ENCODE measurements at places on chromosomes 3 and 15.

DNA sequence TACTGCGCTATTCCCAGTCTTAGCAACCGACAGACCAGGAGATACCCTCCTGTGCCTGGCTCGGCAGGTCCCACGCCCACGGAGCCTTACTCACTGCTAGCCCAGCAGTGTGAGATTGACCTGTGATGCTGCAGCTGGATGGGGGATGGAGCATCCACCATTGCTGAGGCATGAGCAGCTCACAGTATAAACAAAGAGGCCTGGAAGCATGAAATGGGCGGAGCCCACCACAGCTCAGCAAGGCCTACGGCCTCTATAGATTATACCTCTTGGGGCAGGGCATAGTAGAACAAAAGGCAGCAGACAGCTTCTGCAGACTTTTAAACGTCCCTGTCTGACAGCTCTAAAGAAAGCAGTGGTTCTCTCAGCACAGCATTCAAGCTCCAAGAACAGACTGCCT, 160.3 kb downstream of the ANXA2 start:
- no peak for DNase-seq

DNA sequence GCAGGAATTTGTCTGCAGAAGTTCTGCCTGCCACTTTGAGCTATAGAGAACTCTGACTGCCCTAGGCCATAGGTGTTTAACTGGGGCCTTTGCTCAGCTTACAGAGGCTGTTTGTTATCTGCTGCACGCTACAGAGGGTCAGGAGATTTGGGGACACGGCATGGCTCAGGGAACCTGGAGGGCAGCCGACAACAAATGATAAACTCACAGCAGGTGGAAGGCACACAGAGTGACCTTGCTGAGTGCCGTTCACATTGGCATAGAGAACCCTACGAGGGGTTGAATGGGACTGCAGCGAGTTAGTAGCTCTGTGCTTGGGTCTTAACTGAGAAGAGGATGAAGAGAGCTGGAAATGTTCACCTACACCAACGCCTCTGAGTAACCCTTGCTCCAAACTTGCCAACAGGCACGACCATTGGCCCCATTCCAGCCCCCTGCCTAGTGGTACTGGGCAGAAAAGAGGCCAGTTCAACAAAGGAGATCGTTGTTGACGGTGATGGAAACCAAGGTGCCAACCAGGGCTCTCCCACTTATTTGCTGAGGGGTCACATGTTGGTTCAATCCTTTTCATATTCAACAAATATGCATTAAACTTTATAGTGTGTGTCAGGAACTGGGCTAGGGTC, 301.1 kb downstream of the NTRK3 start:
- no peak for DNase-seq

GRCh38 chr3:143291836-143292447, 172.4 kb downstream of the CHST2 start:
- no peak for DNase-seq

- no peak for DNase-seq
Observed at GRCh38 chr3:161884830-161885229, 388.2 kb downstream of the OTOL1 start.

DNA sequence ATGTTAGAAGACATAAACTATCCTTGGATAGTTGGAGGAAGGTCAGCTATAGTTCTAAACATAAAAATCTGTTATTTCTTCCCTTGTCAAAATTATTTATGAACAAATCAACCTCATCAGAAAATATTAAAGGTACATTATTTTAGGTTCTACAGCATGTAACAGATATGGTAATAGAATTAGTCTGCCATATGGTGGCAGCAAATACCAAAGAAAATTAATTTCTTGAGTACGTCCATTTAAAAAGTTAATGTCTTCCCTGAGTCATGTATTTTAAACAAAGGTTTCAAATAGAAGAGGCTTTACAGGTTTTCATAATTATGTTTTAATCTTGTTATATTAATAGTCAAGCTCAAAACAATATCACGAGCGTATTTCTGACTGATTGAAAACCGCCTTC, 17.9 kb upstream of the ANKRD28 start:
- no peak for DNase-seq

GRCh38 chr3:18633002-18633401, 207.9 kb upstream of the SATB1 start:
- DNase-seq, result no peak

GRCh38 chr3:45868213-45868612, 18.1 kb upstream of the CCR9 start:
- DNase-seq, result no peak

DNA sequence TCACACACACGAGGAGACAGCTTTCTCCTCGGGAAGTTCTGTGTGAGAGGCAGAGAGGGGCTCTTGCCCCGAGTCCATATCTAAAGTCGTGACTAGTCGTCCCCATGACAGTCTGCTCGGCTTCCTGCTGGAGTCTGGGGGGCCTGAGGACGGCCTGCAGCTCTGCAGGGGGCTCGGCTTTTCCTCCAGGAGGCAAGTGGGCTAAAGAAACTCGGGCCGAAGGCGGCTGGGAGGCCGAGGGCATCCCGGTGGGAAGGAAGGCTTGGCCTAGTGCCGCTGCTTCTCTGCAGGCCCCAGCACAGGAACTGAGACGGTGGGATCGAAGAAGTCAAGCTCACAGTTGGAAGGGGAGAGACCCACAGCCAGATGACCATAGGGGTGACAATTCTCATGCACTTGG, 25.4 kb upstream of the PIGZ start:
- no peak for DNase-seq

- DNase-seq, result no peak
Observed at GRCh38 chr3:185051801-185052200, 101.1 kb downstream of the C3orf70 start.

DNA sequence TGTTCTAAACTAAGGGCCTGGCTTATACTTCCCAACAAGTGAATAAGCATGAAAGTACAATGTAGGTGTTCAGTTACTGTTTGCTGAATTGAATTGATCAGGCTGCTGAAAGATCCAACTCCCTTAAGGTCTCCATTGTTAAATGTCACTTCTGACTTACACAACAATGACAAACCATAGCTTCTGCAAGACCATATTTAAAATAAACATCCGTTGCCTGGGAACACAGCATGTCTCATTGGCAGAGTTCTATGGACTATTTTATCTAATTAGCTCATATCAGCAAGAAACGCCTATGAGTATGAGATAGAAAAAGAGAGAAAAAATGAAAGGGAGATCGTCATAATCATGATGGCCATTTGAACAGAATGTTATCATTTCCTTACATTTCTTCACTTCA, 605.4 kb downstream of the FGF12 start:
- DNase-seq, result no peak

DNA sequence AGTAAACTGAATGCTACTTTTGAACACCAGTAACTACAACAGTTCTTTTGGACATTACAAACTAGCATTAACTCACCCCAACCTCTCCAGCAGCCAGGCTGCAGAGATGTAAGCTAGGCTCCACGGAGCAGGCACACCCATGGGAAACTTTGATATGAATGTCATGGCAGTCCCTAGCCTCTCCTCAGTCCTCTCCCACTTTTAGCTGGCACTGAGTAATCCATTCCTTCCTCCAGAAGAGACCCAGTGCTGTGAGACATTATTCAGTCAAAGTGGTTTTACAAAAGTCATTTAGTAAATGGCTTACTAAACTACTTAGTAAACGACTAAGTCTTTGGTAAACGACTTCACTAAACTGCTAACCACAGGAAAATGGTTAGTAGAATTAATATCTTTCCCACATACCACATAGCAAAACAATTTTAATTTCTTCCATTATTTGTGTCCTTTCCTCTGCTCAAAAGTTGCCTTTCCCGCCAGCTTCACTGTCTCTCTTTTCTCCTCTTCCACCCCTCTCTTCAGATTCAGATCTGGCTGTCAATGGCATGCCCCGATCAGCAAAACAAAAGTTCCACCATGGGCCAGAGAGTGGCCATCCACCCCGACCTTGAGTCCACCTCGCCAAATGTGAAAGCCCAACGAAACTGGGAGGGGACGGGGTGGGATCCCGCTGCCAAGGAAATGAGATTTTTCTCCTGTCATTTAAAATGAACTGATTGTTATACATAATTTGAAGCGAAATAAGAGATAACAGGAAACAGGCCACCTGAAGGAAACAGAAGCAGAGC, 67.5 kb upstream of the TJP1 start:
- DNase-seq, result no peak

DNA sequence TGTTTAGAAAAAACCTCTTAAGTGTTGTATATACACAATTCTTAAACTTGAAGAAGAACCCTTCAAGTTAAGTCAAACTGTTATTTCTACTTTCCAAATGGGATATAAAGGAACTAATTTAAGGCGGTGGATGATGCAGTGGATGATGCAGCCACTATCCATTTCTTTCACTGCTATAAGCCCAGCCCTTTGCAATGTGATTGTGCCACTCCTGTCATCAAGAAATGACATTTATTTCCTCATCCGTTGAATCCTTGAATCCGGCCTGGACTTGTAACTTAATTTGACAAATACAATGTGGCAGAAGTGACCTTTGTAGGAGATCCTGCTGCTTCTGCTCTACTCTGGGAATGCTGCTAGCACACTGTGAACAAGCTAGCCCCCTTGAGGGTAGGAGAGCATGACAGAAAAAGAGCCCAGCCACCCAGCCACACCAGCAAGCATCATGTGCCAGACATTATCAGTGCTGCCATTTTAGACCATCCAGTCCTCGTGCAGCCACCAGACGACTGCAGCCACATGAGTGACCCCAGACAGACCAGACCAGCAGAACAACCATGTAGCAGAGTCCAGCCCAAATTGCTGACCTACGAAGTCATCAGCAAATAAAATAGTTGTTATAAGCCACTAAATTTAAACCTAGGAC, 47.4 kb downstream of the UACA start:
- DNase-seq, result no peak

GRCh38 chr15:57541805-57542504, 49.7 kb upstream of the MYZAP start:
- no peak for DNase-seq

- DNase-seq, result no peak
Observed at GRCh38 chr15:27459836-27460235, 488.9 kb downstream of the GABRG3 start.

DNA sequence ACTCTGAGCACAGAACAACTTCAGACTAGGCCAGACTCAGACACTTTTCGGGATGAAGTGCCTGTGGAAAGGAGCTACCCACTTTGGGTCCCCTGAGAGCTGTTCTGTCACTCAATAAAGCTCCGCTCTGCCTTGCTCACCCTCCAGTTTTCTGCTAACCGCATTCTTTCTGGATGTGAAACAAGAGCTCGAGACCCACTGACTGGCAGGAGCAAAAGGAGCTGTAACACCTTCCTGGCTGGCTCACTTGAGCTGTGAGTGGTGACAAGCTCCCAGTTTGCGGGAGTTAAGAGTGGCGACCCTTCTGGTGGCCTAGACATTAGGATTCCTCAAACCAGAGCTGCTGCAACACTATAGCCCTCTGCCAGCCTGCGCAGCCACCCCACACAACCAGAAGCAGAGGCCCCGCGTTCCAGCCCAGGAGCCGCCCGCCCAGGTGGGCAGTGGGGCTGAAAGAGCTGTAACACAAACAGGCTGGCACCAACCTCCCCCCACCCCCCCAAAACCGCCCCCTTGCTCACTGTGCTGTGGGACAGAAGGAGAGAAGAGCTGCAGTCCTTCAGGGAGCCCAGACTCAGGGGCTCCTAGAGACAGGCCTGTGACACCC, 1178.1 kb upstream of the GBE1 start:
- DNase-seq, result no peak

DNA sequence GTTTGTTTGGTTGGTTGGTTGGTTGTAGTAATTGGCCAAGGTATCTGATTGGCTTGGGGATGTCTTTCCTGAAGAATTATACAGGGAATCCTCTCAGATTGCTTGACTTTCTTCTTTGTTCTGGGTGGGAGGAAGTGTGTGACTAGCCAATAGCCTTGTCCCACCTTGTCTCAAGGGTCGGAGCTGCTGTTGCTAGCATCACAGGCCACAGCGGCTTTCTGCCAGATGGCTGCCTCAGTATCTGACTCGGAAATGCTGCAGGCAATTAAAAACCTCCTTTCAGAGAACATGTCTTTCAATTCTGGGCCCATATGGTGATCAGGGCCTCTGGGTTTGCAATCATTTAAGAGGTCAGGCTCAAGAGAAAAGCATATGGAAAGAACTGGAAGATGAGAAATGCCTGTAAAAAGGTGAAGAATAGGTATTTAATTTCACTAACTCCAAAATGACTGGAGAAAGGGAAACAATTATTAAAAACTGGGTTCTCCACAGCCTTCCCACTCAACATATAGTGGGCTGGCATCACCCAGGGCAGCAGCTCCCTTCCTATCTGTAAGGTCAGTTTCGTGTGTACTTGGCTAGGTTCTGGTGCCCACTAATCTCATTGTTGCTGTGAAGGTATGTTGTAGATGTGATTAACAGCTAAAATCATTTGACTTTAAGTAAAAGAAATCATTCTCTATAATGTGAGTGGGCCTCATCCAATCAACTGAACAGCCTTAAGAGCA, 32.4 kb downstream of the TGFBR2 start:
- DNase-seq, result no peak

GRCh38 chr3:33441225-33441976, 1.2 kb upstream of the UBP1 start:
- DNase-seq, result no peak

DNA sequence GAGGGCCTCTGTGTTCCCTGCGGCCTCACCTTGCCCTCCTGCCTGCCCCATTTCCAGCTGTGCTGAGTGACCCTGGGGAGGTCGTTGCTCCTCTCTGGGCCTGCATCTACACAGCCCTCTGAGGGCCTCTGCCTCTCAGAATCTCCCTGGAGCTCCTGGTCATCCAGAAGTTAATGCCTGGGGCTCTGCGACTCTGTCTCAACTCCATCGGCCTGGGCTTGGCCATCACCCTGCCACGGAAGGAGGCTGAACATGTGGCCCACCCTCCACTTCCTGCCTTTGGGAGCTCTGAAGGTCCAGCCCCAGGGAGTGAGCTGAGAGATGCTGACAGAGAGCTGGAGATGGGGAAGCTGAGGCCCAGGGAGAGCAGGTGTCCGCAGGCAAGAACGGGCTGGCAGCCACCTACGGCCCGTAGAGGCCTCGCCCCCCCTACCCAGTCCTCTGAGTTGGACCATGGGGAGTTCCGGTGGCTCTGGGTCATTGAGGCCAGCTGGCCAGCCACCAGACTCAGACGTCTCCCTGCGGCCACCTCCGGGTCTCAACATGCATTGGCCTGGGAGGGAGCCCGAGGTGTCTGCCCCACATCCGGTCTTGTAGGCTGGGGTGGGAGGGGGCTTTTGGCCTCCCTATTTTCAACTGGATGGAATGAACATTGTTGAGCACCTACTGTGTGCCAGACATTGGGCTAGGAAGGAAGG, 34.2 kb downstream of the GRIP2 start:
- no peak for DNase-seq

DNA sequence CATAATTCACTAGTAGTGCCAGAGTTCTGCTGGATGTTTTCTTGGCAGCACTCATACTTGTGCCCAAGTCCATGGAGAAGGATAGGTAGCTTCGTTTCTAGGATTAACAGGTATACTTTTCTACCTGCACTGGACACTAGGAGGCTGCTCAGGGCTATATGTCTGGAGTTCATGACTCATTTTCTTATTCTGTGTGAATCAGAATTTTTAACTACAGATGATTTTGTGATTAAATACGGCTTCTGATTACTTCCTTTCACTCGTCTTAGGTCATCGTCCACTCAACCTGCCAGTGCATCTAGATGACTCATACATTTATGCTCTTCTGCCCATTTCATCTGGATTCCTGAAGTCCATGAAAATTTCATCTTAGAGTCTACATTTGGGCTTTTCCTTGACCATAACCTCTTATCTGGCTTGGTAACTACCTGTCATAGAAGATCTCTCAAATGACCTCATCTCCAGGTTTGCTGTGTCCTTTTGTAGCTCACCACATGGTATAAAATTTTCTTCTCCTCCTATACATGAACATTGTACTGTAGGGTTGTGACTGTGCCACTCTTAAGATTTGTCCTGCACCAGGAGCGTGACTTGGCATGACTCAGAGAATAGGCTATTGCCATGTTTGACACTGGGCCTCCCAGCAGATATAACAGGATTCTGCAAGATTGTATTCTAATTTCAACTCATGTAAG, 66.7 kb upstream of the GCSAM start:
- no peak for DNase-seq

All from stimulated activated CD4-positive, alpha-beta T cell treated with anti-CD3 and anti-CD28 coated beads, Interleukin-4, amount 100 ng/mL, for 4 hours (primary cell).